ENCODE measurements at places on chromosomes 5 and 9.

DNA sequence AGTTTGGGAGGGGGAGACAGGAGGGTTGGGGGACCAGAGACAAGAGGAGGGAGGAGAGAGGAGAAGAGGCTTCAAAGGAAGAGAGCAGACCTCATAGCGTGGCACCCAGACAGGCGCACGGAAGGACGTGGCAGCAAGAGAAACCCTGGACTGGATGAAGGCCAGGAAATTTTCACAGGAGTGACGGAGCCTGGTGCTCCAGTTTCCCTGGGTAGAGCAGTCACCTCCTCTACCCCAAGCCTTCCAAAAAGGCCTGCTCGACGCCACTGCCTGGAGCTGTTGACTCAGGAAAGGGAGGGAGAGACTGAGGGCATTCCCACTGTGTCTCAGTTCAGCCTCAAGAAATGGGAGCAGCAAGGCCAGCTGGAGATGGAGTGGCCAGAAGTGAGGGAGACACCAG, 19.3 kb downstream of the AK8 start:
- no peak for DNase-seq

- DNase-seq = no peak
These were observed 91.0 kb downstream of the ARSB start for GRCh38 chr5:78893940-78894677.

GRCh38 chr9:118618084-118618483, 751.2 kb downstream of the BRINP1 start:
- no peak for DNase-seq

- no peak for DNase-seq
These were observed 39.4 kb upstream of the MAP1B start for GRCh38 chr5:72067682-72068470.

GRCh38 chr5:68798877-68799843, 294.7 kb upstream of the SLC30A5 start:
- DNase-seq = no peak

DNA sequence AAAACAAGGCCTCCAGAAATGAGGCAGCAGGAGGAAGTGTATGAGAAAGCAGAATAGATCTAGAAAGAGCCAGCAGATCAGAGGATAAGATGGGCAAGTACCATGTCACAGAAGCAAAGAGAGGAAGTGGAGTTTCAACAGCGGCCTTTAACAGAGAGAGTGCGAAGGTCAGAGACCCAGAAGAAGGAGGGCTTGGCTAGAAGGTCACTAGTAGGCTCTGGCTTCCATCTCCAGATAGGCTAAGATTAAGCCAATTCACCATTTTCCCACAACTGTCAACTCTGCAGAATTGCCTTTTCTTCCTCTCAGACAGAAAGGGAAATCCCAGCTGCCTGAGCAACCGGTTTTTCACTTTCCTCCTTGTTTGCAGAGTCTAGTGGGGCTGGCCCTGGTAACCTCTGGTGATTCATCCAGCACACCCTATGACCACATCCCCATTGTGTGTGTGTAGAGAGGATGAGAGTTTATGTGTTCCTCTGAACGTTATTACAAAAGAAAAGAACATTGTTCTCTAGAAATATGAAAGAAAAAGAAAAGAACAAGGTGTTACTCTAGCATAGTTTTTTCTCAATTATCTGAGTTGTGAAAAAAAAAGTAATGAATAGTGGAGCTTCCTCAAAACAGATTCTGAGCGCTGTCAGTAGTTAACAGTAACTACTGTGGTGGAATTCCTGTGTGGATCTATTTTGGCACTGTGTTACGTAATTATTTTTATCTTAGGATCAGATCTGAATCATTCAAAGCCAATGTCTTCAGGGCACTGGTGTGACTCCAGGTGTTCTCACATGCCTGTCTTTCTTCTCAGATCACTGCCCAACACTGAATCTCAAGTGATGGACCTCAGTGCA, 220.4 kb downstream of the ARRDC3 start:
- DNase-seq = peak; percentile 20

GRCh38 chr5:33065131-33065530, 354.0 kb downstream of the NPR3 start:
- DNase-seq = no peak

DNA sequence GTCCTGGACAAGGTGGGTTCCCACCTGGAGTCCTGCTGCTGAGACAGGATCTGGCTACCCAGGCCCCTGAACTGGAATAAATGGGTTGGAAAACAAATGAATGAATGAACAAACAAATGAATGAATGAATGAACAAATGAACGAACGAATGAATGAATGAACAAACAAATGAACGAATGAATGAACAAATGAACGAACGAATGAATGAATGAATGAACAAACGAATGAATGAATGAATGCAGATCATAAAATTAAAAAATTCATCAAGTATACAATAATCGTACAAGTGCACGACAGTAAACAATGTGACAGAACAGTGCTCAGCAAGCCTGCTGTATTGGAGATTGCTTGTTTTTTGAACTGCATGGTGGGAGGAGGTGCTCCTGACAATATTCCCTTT, 2097.1 kb downstream of the MAT2B start:
- no peak for DNase-seq

DNA sequence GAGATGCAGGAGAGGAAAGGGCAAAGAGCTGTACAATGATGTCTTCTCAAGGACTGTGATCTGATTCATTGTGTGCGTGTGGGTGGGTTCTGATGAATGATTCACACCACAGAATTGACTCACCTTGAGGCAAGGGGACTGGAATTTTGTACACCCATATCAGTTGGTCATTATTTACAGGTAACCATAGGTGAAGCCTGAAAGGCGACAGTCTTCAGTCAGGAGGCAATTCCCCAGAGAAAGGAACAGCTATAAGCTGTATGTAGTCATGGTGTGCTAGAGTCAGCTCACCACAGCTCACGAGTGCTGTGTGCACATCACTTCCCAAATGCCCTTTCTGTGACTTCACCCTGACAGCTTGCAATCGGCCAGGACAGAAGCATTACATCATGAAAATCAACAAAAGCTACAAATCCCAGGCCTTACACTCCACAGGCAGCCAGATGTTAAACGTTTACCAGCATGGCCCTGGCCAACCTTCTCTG, 87.6 kb upstream of the RPS23 start:
- no peak for DNase-seq

- no peak for DNase-seq
These were observed 309.7 kb downstream of the CYLC2 start for GRCh38 chr9:103304797-103305196.

GRCh38 chr9:95104980-95105379, 212.5 kb downstream of the FANCC start:
- DNase-seq = no peak

GRCh38 chr5:88674356-88675167, 208.4 kb downstream of the MEF2C start:
- no peak for DNase-seq
